BE2C (cell line): ENCODE measurements at places on chromosomes 1 and 21.

DNA sequence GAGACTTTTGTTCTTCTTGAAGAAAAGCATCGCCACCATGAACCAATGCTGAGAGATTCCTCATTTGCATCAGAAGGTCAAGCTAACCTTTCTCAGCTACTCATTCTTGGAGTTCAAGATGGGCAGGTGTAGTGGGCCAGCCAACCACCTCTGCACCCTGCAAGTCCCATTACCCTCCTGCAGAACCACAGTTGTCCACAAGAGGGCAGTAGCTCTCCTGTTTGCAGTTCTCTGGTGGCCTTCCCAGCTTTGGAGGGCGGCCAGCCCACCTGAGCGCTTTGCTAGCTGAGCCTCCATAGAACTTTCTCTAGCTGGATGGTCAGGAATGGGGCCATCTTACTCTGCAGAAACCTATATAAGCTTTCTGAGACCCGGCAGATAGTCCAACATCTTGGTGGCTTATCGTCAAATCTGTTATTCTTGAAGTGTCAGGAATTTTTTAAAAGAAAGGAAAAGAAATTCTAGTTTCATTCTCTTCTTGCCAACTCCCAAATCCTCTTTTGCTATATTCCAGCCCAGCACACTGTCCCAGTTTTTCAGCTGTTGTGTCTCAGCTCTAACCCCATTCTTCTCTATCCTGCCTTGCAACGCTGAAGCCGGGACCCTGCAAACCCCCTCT, 11.0 kb upstream of the LMX1A start:
- DNase-seq, result peak; percentile 81

DNA sequence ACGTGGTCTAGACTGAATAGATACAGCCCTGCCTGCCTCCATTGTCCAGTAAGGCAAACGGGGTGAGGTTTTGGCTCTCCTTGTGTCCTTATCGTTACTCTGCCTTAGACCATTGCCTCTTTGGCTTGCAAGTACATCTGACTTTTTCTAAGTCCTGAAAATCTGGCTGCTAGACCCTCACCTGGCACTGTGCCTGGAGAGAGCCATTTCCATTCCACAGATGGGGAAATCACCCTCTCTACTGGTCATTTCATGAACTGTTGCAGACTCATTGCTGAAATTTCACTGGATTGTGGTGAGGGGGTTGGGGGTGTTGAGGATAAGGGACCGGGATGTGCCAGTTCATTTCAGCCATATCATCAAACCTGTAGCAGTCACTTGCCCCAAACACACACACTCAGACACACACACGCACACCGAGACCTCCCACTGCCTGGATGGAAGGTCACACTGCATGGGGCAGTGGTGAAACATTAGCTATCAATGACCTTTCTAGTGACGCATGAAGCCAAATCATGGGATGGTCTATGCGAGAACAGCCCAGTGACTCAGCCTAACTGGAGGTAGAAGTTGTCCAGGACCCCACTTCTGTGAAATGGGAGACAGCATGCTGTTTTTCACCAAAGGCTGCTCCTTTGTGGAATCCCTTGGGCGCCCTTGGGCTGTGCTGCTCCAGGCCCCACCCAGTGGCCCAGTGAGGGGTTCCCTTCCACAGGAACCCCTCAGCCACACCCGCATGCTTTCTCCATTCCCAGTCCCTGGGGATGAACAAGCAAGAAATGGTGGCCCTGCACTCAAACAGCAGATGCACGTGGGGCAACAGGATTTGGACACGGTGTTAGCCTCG, 34.9 kb upstream of the VASH2 start:
- peak; percentile 76 for DNase-seq

DNA sequence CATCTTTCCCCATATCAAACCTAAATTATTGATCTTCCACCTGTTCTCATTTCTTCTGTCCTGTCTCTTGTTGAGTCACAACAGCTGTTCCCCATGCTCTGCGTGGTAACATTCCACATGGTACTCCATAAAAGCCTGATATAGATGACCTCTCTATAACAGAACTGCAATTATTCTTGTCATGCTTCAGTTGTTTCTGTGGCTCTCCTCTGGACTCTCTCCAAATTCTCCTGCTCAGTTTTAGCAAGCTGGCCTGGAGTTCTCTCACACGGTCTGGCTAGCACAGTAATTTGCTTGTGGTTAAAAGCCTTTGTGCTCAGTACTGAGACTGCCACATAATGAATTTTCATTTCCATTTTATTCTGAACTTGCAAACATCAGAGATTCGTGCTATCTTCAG, 10.6 kb upstream of the LRRC39 start:
- peak; percentile 73 for DNase-seq

DNA sequence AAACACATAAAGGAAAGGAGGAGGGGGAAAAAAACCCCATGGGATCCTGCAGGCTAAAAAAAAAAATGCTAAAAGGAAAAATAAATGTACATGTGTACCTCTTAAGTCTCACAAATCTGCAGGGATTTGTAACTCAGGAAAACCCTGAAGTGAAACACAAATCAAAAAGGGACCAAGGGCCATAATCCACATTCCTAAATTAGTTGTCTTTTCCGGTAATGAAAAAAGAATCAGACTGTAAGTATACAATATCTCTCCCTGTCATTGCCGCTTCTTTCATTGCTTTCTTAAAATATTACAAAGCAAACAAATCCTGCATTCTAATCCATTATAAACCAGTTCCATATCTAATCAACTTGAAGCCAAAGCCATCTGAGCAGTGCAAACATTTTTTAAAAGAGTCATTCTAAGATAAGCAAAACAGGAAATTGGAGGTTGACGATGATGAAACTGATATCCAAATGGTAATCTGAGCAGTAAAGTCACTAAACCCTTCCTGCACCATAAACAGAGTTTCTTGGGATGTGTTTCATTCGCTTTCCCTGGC, 58.7 kb upstream of the SIM2 start:
- no peak for DNase-seq

- no peak for DNase-seq
Measured at GRCh38 chr1:245621589-245621988, 466.8 kb downstream of the KIF26B start.

- no peak for DNase-seq
Measured at GRCh38 chr1:98696077-98696476, 34.6 kb downstream of the SNX7 start.

- DNase-seq, result no peak
Measured at GRCh38 chr1:81617308-81617967, 183.3 kb upstream of the ADGRL2 start.

- no peak for DNase-seq
Measured at GRCh38 chr1:71351438-71351837, 270.6 kb upstream of the ZRANB2 start.

- no peak for DNase-seq
Measured at GRCh38 chr1:59272507-59272906, 24.4 kb upstream of the FGGY start.

GRCh38 chr21:31730712-31731055, 1.2 kb downstream of the SCAF4 start:
- no peak for DNase-seq

GRCh38 chr1:157512036-157512969, 40.0 kb downstream of the FCRL5 start:
- DNase-seq, result no peak

DNA sequence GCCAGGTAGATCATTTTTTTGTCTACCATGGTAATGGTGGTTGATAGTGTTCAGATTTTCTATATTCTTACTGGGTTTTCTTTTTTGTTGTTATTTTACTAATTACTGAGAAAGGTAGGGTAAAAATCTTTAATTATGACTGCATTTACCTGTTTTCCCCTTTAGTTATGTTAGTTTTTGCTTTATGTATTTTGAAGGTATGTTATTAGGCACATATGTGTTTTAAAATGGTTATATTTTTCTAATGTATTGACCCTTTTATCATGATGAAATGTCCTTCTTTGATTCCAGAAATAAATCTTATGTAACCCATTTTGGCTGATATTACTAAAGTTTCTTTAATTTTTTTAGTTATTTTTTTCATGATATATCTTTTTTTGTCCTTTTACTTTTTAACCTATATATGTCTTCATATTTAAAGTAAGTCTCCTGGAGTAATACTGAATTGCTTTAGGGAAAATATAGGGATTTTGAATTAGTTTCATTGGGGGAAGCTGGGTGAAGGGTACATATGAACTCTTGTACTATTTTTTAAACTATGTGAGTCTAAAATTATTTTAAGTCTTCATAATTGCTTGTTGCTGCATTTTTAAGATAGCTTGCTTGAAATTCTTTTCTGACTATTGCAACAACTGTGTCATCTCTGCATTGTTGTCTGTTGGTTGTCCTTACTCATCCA, 22.4 kb downstream of the SLC35A3 start:
- no peak for DNase-seq

GRCh38 chr21:30710499-30710898, 8.1 kb downstream of the KRTAP21-3 start:
- no peak for DNase-seq

DNA sequence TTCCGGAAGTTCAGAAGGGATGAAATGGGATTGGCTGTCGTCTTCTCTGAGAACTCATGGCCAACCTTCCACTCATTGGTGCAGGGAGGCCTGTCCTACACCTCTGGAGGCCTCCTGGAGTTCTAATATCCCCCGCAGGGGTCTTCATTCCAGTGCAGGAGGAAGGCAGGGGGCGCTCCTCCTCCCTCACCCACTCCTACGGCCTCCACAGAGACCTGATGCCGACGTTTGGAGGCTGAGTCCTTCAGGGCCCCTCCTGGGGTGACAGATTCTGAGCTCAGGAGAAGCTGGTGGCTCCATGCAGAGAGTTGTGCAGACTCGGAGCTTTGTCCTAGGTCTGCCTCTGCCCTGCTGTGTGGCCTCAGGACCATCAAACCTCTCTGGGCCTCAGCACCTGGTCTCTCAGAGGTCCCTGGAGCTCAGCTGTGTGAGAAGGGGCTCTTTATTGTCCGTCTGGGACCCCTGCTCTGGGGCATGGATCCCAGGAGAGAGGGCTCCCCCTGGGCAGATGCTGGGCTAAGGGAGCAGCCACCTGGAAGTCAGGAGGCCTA, 102.3 kb upstream of the WNT4 start:
- no peak for DNase-seq

- no peak for DNase-seq
Measured at GRCh38 chr1:39908534-39908933, 6.8 kb upstream of the MYCL start.

GRCh38 chr1:222326710-222327036, 221.2 kb downstream of the HHIPL2 start:
- DNase-seq, result no peak

DNA sequence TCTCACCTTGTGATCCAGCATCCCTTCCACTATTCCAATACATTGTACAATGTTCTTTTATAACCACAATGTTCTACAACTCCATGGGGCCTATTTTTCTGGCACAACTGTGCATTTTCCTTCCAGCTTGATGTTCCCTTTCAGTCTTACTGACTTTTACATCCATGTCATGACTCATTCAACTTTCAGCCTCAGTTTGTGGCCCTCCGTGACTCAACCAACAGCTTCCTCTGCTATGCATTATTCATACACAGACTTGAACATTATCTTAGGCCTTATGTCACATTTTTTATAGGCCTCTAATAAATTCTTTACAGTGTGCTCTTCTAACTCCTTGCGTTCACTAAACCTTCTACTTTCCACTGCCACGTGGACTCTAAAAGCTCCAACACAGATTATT, 119.4 kb upstream of the PRMT6 start:
- DNase-seq, result no peak

GRCh38 chr1:32352831-32353383, 9.4 kb downstream of the FAM229A start:
- no peak for DNase-seq

DNA sequence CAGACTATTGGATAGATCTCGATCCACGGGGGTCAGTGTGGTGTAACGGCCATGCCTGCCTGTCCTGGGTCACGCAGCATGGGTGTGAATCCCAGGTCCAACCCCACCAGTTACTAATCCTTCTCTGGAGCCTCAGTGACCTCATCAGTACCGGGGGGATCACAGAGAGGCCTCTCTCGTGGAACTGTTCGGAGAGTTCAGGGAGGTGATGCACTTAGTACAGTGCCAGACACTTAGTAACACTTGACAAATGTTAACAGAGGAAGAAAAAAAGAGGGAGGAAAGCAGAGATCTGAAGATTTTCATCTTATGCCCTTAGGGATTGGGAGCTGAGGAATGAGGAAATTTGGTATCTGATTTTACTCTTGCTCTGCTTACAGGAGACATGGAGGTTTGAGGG, 2.9 kb downstream of the ABCA4 start:
- no peak for DNase-seq

DNA sequence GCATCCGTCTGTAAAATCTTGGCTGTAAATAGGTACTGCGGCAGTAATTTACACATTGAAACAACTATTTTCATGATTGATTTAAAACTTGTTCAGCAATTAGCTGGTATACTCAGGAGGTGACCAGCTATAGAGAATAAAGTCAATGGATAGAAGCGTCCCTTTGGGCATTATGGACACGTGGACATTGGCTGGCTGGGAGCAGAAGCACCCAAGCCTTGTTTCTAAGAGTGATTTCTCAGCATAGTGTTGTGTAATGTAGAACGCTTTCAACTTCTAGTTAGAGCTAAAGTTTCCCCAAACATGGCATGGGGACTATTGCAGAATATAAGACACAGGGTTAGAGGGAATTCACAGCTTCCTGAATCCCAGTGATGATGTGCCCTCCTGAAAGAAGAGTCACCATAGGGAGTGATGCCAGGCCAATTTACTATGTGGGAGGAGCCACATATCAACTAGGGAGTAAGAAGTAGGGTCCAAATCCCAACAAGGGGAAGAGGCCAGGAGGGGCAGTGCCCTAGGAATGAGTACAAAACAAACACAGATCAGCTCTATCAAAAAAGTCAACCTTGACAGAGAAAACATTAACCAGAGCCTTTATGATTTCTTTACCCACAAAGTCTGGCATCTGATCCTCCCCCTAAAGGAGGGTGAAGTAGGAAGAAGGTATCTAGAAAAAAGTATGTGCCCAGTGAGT, 92.7 kb downstream of the SUSD4 start:
- DNase-seq, result no peak

- no peak for DNase-seq
Measured at GRCh38 chr21:42760361-42760950, 107.0 kb downstream of the PDE9A start.

- DNase-seq, result no peak
Measured at GRCh38 chr21:36922861-36923260, 43.6 kb downstream of the HLCS start.

DNA sequence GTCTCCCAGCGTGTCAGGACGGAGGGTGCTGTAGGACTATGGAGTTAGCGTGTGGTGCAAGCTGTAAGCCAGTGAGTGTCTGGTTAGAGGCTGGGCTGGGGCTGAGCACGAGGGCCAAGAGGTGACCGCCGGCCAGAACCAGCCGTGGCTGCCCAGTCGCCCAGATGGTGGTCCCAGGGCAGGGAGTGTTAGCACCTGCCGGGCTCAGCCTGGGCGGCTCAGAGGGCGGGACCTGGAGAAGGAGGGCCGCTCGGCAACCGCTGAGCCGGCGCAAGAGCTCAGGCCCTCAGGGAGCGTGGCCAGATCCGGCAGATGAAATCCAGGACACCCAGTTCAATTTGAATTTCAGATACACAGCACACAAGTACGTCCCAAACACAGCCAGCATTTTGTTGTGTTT, 87.9 kb downstream of the PRDM16 start:
- peak; percentile 41 for DNase-seq
